NCI-H510A (cell line): ENCODE measurements at places on chromosomes 1 and 21.

GRCh38 chr1:225771661-225772322 lies 5.8 kb upstream of the SRP9 start:
- no peak for DNase-seq

DNA sequence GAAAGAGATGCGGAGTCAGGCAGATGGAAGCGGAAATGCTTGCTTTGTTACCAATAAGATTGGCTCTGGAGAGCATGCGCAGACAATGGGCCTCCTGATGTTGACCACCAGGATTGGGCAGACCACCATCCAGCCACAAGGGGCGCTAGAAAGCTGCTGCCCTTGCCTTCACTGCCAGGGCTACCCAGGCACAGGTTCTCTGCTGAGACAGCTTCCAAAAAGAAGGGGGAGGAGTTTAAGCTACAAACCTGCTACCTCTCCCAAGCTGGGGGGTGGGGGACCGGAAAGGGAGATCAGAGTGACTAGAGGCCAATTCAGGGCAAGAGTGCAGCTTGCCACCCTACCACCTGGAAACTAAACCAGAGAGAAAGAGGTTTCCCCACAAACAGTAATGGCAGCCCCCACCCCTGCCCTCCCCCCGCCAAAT lies 369.7 kb downstream of the RRAGC start:
- DNase-seq, result no peak

- no peak for DNase-seq
Measured at GRCh38 chr1:96966536-96967138, 245.1 kb downstream of the PTBP2 start.

- no peak for DNase-seq
Measured at GRCh38 chr21:44502171-44502958, 37.6 kb downstream of the KRTAP10-1 start.

DNA sequence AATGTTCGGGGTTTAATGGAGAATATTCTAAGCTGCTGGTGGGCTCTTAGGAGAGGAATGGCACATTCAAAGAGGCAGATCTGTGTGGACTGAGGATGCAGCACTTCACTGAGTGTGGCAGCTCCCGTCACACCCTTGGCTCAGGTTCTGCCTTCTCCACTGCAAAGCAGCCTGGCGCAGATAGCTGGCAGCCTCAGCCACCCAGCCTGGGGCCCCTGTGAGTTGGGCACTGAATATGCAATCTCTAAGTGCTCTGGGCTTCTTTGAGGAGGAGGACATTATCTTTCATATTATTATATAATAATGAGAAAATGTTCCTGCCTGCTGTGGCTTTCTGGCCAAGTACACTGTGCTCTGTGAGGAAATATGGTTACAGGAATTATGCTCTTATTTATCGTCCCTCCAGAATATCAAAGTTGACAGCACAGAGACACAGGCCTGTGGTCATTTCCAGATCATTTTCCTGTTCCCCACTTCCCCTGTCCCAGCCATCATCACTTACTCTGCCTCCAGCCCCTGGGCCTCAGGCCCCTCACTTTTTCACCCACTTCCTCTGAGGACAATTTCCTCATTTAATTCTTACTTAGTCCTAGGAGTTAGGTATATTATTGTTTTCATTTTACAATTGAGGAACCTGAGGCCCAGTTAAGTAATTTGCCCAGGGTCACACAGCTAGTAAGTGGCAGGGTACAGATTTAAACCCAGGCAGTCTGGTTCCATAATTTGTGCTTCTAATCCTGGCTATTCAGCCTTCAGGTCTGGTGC lies 53.6 kb downstream of the MAB21L3 start:
- no peak for DNase-seq

GRCh38 chr21:42473498-42474042 lies 22.5 kb downstream of the RSPH1 start:
- no peak for DNase-seq

DNA sequence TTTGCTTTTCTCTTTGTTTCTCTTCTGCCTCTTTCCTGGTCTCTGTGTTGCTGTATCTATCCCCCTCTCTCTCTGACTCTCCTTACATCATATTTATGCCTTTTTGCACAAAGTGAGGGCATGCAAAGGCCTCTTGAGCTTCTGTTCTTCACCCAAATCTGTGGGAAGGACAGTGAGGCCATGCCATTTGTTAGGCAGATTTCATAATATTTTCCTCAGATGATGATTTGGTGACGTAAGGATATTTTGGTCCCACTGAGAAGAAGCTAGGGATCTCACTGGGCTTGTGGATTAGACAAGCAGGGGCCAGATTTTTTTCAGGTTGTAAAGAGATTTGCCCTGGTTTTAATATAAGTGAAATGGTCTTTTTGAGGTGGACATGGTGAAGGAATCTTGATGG lies 249.4 kb upstream of the USP24 start:
- no peak for DNase-seq

DNA sequence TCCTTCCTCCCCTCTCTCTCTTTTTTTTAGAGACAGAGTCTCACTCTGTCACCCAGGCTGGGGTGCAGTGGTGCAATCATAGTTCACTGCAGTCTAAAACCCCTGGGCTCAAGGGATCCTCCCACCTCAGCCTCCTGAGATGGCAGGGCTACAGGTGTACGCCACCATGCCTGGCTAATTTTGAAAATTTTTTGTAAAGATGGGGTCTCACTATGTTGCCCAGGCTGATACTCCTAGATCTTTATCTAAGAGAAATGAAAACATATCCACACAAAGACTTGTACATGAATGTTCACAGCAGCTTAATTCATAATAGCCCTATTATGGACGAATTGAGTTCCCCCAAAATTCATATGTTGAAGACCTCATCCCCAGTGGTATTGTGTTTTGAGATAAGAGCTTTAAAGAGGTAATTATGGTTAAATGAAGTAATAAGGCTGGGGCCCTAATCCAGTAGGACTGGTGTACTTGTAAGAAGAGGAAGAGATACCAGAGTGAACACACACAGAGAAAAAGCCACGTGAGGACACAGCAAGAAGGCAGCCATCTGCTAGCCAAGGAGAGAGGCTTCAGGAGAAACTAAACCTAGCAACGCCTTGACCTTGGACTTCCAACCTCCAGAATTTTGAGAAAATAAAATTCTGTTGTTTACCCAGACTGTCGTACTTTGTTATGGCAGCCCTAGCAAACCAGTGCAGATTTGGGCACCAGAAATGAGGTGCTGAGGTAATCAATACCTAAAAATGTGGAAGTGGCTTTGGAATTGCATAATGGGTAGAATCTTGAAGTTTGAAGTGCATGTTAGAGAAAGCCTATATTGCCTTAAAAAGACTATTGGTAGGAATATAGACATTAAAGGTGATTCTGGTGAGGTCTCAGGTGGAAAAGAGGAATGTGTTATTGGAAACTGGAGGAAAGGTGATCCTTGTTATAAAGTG lies 13.2 kb downstream of the IFNLR1 start:
- no peak for DNase-seq

- no peak for DNase-seq
Measured at GRCh38 chr1:220573836-220574235, 45.9 kb downstream of the MARK1 start.

- DNase-seq, result no peak
Measured at GRCh38 chr21:34276711-34277425, 86.9 kb upstream of the KCNE2 start.

GRCh38 chr1:194919146-194919545 lies 1689.1 kb downstream of the KCNT2 start:
- no peak for DNase-seq

- no peak for DNase-seq
Measured at GRCh38 chr1:55500601-55501000, 285.4 kb upstream of the USP24 start.

- DNase-seq, result no peak
Measured at GRCh38 chr1:91124290-91124985, 102.6 kb upstream of the ZNF644 start.

DNA sequence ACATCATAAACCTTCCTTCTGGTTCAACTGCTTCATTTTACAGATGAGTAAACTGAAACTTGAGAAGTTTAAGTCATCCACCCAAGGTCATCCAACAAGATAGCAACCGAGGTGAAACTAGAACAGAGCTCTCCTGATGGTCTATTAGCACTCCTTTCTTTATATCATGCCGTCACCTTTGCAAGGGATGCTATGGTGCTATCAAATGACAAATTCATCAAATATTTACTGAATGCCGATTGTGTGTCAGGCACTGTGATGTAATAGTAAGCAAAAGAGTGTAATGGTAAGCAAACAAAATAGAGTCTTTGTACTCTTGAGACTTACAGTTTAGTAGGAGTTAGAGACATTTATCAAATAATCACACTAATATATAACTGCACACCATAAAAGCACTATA lies 14.0 kb upstream of the SGIP1 start:
- peak; percentile 11 for DNase-seq

GRCh38 chr1:209154912-209155311 lies 428.6 kb upstream of the CAMK1G start:
- DNase-seq, result no peak

DNA sequence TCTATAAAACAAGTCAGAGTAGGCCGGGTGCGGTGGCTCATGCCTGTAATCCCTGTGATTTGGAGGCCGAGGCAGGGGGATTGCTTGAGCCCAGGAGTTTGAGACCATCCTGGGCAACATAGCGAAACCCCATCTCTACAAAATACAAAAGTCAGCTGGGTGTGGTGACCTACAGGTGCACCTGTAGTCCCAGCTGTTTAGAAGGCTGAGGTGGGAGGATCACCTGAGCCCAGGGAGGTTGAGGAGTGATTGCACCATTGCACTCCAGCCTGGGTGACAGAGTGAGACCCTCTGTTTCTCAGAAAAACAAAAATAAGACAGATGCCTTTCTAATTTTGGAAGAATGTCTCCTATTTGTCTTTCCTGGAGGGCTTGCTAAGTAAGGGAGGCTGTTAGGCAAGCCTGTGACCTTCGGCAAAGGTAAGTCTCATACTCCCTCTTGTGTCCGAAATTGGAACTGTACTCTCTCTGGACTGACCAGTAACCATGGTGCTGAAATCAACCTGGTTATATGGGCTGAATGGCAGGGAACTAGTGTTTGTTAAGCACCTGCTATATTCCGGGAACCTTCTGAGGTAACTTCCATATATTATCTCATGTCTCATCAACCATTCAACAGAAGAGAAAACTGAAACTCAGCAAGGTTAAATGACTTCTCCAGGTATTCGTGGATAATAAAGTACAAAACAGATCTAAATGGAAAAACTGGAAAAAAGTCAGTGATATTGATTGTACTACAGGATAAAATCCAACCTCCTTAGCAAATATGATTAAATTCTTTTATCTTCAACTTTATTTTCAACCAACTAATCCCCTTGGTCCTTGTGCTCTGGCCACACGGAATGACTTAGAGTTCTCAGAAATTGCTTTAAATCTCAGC lies 11.8 kb upstream of the RAB3B start:
- peak; percentile 64 for DNase-seq

- no peak for DNase-seq
Measured at GRCh38 chr1:220353229-220354012, 81.2 kb upstream of the RAB3GAP2 start.

DNA sequence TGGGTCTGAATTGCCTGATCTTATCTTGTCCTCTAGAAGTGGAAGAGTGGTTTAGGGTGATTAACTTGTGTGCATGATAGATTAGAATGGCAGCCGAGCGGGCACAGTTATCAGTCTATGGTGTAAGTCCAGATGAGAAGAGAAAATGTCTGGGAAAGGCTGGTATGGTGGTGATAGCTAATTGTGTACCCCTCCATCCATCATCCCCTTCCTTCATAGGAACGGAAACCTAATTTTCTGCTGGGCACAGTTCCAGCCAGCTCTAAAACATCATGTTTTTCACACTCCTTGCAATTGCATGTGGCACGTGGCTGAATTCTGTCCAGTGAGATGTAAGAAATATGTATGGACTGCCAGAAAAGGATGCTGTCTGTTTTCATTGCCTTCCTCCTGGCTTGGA lies 40.9 kb upstream of the ZP4 start:
- DNase-seq, result no peak

- DNase-seq, result peak; percentile 81
Measured at GRCh38 chr1:224929335-224930237, at the start of gene DNAH14. TSS of gene DNAH14 (plus strand) at chr1:224929675. CDS start at chr1:224952703, 23,028 bp downstream.

- no peak for DNase-seq
Measured at GRCh38 chr1:156539818-156540355, 32.5 kb downstream of the IQGAP3 start.

DNA sequence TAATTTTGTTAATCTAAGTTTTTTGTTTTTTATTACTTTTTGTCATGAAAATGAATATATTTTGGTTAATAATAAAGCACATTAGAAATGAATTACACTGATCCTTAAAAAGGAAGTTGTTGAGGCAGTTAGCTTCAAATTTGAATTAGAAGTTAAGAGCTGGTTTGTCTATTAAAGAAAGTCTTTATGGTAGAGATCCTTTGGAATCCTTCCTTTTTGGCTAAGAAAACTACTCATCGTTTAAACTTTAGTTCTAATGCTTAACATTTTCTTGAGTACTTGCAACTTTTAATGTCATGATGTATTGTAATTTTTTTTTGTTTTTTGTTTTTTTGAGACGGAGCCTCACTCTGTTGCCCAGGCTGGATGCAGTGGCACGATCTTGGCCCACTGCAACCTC lies 2.4 kb downstream of the PTBP2 start:
- no peak for DNase-seq

- DNase-seq, result peak; percentile 99
Measured at GRCh38 chr1:16043521-16043920, at the start of gene CLCNKB. TSS of gene CLCNKB (plus strand) at chr1:16043782. CDS start at chr1:16044493, 711 bp downstream.

DNA sequence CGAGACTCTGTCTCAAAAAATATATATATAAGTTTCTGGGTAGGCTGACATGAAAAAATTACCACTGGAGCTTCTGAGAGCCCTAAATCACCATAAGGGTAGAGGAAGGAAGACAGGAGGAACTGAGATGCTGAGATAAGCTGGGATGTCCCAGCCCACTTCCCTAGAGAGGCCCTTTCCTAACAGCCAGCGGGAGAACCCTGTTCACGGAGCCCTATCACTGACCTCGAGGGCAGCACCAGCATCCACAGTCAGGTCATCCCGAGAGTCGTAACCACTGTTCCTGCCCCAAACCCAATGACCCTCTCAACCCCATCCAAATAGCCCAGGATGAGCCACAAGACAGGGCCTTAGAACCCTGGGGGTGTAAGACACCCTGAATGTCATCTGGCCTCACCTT lies 77.5 kb downstream of the CD34 start:
- DNase-seq, result no peak

DNA sequence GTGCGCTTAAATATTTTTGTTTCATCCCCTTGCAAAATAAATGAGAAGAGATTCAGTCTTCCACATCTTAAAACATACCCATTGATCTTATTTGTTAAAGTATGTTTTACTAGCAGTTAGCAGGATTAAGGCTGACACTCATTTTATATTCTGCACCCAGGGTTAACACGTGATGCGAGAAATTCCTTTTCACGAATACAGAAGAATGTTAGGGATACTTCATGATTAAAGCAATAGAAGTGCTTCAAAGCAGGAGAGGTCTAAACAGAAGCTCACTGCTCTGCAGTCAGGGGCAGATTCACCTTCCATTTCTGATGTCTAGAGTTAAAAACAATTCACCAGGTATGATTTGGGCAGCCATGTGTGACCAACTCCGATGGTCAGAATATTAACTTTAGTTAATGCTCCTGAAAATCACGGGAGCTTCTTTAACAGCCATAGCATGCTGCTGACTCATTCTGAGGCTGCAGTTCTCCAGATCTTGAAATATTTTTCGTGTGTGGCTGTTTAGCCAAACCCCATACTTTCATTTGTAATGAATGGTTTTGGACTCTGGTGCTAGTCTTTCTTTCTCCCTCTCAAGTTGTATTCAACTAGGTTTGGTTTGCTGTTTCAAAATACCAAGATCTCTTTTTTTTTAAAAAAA lies 19.7 kb downstream of the BCAR3 start:
- no peak for DNase-seq

GRCh38 chr1:174964261-174964971 lies 35.3 kb upstream of the CACYBP start:
- DNase-seq, result peak; percentile 5

- DNase-seq, result peak; percentile 53
Measured at GRCh38 chr1:155226910-155227260, 18.4 kb downstream of the MTX1 start.

GRCh38 chr1:41566274-41566885 lies 81.9 kb upstream of the EDN2 start:
- DNase-seq, result no peak
